ENCODE measurements at places on chromosomes 6 and 20.

GRCh38 chr6:33589731-33590530 lies 9.9 kb upstream of the BAK1 start:
- DNase-seq: no peak

- no peak for DNase-seq
Observed at GRCh38 chr6:89723046-89723445, 84.5 kb upstream of the LYRM2 start.

DNA sequence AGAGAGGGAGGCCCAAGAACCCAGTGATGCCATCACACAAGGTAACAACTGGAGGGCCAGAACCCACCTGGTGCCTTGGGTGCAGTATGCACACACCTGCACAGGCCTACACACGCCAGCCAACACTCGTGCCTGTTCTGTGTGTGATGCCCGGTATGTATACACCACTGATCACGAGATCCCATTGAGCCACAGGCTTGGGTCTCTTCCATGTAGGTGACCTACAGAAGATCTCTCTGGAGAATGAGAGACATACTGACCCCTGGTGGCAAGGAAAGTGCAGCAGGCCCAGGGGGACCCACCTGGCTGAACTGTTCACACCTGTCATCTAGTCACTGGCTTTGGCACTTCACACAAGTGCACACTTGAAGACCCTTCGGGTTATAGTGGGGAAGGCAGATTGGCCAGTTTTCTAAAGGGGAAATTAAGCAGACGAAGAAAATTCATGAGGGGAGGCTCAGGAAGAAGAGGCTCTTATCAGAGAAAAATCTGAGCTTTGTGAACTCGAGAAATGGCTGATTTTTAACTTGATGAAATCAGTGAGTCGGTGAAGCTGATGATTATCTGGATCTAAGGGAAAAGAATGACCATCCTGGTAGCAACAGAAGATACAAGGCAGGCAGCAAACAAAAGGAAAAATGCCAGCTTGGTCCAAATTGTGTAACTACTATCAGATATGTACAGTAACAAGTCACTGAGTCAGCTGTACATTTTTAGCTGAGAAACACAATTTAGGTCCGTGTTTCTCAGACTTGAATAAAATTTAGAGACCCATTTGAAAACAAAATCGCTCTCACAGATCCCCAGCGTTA lies 69.1 kb upstream of the PBOV1 start:
- DNase-seq: peak; percentile 21

GRCh38 chr6:53504512-53504911 lies 40.4 kb downstream of the GCLC start:
- DNase-seq: no peak

DNA sequence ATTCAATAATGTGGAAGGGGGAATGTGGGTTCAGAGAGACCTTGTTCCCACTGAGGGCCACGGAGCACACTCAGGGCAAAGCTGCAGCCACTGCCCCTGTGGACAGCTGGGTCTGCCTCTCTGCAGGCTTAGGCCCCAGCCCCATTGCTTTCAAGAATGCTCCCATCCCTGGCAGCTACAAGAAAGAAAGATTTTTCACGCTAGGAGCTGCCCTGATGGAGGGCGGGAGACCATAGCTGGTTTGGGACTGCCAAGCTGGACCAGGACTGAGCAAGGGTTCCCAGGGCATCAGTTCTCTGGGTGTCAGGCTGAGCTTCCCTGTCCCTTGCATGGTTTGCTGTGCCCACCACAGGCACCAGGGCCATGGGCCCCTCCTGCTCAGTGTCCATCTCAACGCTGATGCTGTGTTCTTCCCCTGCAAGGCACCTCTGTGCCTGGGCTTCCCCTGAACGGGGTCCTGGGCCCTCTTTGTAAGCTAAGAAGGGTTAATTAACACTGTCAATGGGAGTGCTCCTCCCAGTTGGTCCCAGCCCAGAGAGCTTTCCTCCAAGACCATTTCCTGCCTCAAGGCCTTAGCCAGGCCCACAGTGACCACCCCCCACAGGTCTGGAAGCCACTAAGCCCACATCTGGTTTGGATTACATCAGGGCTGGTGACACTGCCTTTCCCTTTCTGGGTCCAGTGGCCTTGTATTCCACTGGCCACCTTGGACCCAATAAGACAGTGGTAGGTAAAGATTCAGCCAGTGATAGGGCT lies 8.4 kb downstream of the FOXS1 start:
- DNase-seq: no peak

GRCh38 chr6:148203281-148203925 lies 139.2 kb upstream of the SASH1 start:
- no peak for DNase-seq

GRCh38 chr20:49627329-49627761 lies 59.4 kb upstream of the PTGIS start:
- DNase-seq: no peak

DNA sequence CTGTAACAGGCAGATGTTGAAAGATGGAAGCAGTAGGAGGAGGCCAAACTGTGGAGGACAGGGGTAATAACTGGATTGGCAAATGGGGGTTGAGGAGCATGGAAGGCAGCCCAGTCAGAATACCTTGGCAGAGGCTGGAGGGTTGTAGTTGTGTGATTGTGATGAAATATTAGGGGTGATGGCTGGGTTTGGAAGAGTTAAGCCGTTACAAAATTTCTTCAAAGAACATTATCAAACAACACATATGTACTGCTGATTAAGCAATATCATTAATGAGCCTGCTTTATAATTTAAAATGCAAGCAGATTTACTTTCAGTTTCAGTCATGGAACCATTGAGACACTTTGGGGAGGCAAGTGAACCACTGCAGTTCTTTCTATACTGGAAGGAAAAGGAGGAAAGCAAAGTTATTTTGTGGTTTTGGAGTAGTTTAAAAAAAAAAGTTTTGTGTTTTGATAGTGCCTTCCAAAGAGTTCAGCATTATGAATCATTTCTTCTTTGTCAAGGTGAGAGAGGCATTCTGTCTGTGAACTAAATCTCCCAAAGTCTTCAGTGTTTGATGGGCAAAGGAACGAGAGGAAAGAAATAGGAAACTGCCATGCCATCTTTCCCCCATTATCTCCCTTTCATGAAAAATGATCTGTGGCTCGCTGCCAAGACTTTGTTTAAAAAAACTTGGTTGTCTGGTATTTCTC lies 20.7 kb downstream of the FOXO3 start:
- DNase-seq: no peak

GRCh38 chr6:167570460-167571400 lies 245.8 kb downstream of the TTLL2 start:
- no peak for DNase-seq

GRCh38 chr20:23162887-23163286 lies 76.8 kb upstream of the CD93 start:
- no peak for DNase-seq

- DNase-seq: no peak
Observed at GRCh38 chr20:43653966-43654365, 12.9 kb upstream of the MYBL2 start.

DNA sequence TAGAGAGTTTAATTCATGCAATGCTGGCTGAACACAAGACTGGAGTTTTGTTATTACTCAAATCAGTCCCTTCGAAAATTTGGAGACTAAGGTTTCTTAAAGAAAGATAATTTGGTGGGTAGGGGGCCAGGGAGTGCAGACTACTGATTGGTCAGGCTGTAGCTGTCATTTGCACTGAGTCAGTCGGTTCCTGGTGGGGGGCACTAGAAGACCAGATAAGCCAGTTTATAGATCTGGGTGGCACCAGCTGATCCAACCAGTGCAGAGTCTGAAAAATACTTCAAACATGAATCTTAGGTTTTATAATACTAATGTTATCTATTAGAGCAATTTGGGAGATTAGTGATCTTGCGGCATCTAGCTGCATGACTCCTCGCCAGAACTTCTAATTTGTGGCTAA lies 530.7 kb downstream of the NKAIN2 start:
- no peak for DNase-seq

- DNase-seq: no peak
Observed at GRCh38 chr6:111184827-111185532, 97.7 kb downstream of the SLC16A10 start.

- no peak for DNase-seq
Observed at GRCh38 chr6:147699637-147700036, 191.1 kb downstream of the SAMD5 start.

- no peak for DNase-seq
Observed at GRCh38 chr6:140537211-140537610, 1162.8 kb upstream of the CITED2 start.

DNA sequence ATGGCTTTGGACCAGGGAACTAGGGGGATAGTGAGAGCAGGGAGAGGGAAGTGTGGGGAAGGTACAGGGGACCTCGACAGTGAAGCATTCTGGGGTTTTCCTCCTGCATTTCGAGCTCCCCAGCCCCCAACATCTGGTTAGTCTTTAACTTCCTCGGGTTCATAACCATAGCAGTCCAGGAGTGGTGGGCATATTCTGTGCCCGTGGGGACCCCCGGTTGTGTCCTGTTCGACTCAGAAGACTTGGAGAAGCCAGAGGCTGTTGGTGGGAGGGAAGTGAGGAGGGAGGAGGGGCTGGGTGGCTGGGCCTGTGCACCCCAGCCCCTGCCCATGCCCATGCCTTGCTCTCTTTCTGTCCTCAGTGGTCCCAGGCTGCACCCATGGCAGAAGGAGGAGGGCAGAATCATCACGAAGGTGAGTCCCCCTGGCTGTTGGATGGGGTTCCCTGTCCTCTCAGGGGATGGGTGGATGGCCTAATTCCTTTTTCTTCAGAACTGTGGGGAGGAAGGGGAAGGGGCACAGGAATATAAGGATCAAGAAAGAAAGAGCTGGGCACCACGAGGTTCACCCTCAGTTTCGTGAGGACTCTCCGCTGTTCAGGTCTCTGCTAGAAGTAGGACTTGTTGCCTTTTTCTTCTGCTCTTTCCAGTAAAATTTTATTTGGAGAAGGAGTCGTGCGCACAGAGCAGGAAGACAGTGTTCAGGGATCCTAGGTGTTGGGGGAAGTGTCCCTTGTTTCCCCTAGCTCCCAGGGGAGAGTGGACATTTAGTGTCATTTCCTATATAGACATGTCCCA lies 4.2 kb downstream of the VEGFA start:
- DNase-seq: no peak

- DNase-seq: no peak
Observed at GRCh38 chr6:133241086-133241900, at the start of gene EYA4. EYA4 (plus strand) TSS chr6:133241357; CDS start chr6:133274781, 33,424 bp downstream.

DNA sequence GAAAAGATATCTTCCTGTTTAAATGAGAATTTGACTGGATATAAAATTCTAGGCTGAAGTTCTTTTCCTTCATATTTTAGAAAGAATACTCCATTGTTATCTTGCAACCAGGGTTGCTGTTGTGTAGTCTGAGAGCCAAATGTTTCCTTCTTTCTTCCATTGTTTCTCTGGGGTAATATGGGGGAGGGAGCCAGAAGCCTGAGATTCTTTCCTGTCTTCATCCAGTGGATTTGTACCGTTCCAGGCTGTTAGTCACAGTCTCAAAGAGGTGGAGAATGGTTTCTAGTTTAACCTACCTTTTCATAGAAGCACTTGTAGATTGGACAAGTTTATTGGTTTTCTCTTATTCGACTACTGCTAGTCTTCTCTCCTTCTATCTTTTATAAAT lies 6.1 kb upstream of the ULBP3 start:
- no peak for DNase-seq

- no peak for DNase-seq
Observed at GRCh38 chr6:7976485-7977056, 66.0 kb upstream of the TXNDC5 start.

DNA sequence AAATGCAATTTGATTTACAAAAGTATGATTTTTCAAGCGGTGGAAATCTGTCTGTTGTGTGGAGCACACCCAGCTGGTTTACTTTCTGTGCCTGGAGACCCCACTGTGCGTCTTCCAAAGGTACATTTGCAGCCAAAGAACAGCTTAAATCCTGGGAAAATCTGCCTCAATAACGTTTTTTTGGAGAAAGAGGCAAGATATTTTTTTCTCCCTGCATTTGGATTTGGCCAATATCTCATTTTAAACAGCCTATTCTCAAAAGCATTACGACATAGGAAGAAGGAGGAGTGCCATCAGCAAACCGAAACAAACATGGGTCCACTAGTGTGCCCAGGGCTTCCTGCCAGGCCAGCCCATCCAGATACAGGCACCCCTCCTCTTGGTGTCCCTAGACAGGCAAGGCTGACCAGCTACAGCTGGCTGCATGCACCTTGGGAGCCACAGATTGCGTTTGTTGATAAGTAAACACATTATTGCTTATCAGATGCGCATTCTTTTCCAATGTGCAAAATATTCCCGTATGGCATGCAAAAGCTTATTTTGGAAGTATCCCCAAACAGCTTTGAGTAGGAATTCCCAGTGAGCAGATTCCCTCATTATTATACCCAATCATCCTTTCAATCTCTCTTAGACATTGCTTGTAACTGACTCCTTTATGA lies 184.5 kb upstream of the MARCKS start:
- DNase-seq: no peak

DNA sequence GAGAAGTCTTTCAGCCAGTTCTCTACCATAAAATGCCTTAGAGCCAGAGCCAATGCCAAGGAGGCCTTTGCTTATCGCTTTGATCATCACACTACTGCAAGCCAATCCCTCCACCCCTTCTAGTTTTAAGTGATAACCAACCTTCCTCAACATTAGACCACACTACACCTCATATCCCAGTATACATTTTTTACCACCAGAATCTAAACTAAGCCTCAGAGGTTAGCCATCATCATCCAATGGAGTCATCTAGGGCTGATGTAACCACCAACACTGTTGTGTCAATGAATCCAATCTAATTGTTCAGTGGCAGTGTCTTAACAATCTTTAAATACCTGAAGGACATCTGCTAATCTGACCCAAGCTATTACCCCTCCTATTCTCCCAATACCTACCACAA lies 6.4 kb downstream of the ZUP1 start:
- no peak for DNase-seq

DNA sequence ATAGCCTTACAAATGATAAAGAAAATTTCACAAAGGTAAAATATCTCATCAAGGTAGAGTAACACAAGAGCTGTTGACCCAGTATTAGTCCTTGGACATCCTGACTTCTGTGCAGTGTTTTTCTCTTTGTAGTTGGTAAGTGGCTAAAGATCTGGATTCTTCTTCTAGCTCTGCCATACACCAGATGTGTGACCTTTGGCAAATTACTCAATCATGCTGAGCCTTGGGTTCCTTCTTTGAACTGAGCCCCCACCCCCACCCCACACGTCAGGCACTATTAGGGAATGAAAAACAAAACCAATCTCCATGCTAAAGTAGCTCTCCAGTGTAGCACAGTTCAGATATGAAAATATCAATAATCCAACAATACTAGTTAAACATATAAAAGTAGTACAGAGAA lies 15.1 kb upstream of the TRIM39 start:
- DNase-seq: no peak

DNA sequence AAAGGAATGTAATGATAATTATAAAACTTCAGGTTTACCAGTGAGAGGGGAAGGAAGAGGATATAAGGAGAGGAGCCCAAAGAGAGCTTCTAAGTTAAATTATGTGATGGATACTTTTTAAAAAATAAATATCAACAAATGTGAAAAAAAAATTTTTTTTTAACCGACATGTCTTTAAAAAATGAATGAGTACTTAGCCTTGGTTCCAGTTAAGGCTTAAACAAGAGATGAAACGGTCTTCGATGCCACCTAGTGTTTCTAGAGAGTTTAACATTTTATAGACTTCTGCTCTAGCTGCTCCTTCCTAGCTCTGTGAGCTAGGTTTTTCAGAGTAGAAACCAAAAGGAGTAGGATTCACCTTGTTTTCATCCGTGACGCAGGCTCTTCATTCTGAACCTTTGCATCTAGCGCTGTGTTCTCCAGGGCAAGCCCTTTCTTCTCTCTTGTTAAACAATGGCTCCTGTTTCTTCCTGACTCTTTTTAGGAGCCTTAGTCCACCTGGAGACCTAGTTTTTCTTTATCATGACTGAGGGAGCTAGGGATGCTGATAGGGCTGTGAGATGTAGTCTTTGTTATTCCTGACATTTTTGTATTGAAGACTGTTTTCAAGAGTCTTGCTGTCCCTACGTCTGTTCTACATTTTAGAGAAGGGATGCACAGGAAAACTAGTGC lies 42.4 kb upstream of the GNRH2 start:
- DNase-seq: no peak

- DNase-seq: no peak
Observed at GRCh38 chr20:19921284-19921793, 95.8 kb upstream of the NAA20 start.

All from stimulated activated CD8-positive, alpha-beta memory T cell treated with anti-CD3 and anti-CD28 coated beads, Interleukin-7, amount 100 ng/mL, for 24 hours (primary cell).